ENCODE measurements at places on chromosomes 5 and 9. TPM values are rescaled to one million over a fixed set of nuclear protein-coding genes. Genes with fewer than 3 reads are reported as not detected.

The GCNT1 gene
- 5.9 TPM for polyA plus RNA-seq

The AHRR gene
- 4.4 TPM for polyA plus RNA-seq

The EMB gene
- 6.0 TPM for polyA plus RNA-seq

The HTR4 gene
- polyA plus RNA-seq, result 0.45 TPM

The CCNO gene
- 3.3 TPM for polyA plus RNA-seq

The HMCN2 gene
- polyA plus RNA-seq, result 2.5 TPM

The PIP5KL1 gene
- polyA plus RNA-seq, result 3.5 TPM

The N4BP3 gene
- 20.4 TPM for polyA plus RNA-seq

Data from left lung (tissue), 14 donors.